H9 (cell line): ENCODE measurements at places on chromosomes 12 and 14. TPM values are rescaled to one million over a fixed set of nuclear protein-coding genes. Genes with fewer than 3 reads are reported as not detected.

The SLC25A3 gene
- 673 and 682 TPM in 2 replicates for total RNA-seq

GRCh38 chr12:92194561-92194960 lies 48.9 kb upstream of the BTG1 start:
- H3K4me1 ChIP-seq = no peaks in the 10 kb centered on the region
- H3K27me3 ChIP-seq = no peaks in the 10 kb centered on the region
- H3K36me3 ChIP-seq = peaks cover 7% of the 10 kb centered on the region; the same call in 1 of the 2 replicates
- no peak for DNase-seq

The PROX2 gene
- total RNA-seq = not detected in 2 replicates

DNA sequence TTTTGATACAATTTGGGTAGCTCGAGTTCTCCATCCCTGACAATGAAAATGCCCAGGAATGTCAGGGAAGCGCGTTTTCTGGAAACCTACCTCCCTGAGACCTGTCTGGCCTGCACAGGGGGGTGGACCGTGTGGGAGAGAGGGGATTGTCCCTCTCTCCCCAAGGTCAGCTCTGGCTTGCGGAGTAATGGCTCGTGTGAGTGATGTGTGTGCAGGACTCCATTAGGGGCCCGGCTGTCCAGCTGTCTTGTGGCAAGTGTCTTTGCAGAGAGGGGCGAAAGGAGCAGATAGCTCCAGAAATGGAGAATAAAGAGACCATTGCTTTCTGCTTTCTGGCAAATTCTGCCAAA lies 215.3 kb downstream of the CHST11 start:
- H3K4me3 ChIP-seq = no peak overlapping the region
- H3K4me1 ChIP-seq = 0 out of 2 replicates have a peak, but pooled peaks cover 2% of the 10 kb centered on the region
- no peaks in the 10 kb centered on the region for H3K27me3 ChIP-seq
- DNase-seq = no peak

The EFS gene
- total RNA-seq = 31.9 and 32.1 TPM in 2 replicates

- H3K4me1 ChIP-seq = no peaks in the 10 kb centered on the region
- H3K4me3 ChIP-seq = no peak overlapping the region
- no peaks in the 10 kb centered on the region for H3K36me3 ChIP-seq
- no peak for DNase-seq
Measured at GRCh38 chr14:90184571-90185266, 71.6 kb upstream of the PSMC1 start.

The ZDHHC22 gene
- total RNA-seq = 11.3 and 11.9 TPM in 2 replicates

The OASL gene
- not detected in 2 replicates for total RNA-seq

The DDN gene
- 0.35 and 0.39 TPM in 2 replicates for total RNA-seq

GRCh38 chr12:25394025-25394424 lies 143.3 kb upstream of the KRAS start:
- no peak for DNase-seq
- H3K27me3 ChIP-seq = no peaks in the 10 kb centered on the region
- no peaks in the 10 kb centered on the region for H3K36me3 ChIP-seq
- H3K27ac ChIP-seq = no peak overlapping the region
- no peak overlapping the region for H3K4me3 ChIP-seq
